ENCODE measurements at places on chromosomes 6 and 20. TPM values are rescaled to one million over a fixed set of nuclear protein-coding genes. Genes with fewer than 3 reads are reported as not detected.
A peak's percentile ranks its signal among the peaks of the same experiment; 100 is the strongest.

Gene VGLL2
- total RNA-seq: not detected

Gene BMP7
- total RNA-seq: not detected

Gene HDGFL1
- total RNA-seq: not detected

DNA sequence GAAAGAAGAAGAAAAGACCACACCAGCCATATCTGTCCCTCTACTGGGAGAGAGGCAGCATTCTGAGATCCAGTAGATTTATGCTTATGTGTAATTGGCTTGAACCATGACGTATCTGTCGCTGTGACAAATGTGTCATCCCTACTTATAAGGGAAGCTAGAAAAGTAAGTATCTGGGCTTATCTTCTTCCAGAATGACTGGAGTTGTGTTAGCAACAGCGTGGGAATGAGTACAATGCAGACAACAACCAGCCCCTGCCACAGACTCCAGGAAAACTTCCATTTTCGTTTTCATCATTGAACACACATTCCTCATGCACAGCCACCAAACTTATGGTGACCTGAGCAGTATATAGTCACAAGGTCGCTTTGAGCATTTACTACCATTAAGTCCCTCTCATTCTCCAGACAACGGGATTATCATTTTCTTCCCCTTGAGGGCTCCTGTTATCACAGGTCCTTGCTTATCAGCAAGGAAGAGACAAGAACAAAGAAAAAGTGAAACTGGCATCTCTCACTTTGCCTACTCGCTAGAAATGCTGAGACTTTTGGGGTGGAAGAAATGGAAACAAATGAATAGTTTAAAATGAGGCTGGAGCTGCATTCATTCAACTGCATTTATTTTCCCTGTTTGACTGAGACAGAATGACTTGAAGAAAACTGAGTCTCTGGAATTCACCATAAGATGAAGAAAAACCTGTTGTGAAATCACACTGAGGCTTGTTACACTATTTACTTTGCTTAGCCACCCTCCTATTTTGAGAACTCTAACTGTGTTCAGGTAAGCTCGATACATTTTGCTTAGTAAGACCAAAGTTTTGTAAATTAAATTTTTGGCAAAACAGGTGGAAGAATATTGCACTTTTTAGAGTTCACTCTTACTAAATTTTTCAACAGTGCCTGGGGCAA is 149.3 kb upstream of the FOXQ1 start:
- H3K36me3 ChIP-seq: no peaks in the 10 kb centered on the region
- H3K27ac ChIP-seq: no peak overlapping the region
- H3K4me3 ChIP-seq: no peak overlapping the region
- no peaks in the 10 kb centered on the region for H3K27me3 ChIP-seq
- DNase-seq: no peak

DNA sequence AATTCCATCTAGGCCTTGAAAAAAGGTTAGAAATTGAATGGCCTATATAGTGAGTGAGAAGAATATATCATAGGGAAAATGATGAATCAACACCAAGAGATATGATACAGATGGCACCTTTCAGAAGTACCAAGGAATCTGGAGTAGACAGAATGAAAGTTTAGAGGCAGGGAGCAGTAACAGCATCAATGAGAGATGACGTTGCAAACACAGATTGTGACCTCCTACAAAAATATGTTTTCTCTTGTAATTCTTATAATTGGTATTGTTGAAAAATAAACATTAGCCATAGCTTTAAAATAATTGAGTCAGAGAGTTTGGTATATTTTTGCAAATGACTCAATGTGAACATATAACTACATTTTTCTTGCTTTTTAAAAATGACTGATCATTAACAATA is 1223.1 kb upstream of the GJE1 start:
- no peak overlapping the region for H3K4me3 ChIP-seq
- no peak overlapping the region for H3K27ac ChIP-seq
- no peaks in the 10 kb centered on the region for H3K27me3 ChIP-seq

GRCh38 chr6:73969971-73970970 is 274.3 kb downstream of the CD109 start:
- no peak overlapping the region for H3K4me3 ChIP-seq
- H3K27ac ChIP-seq: peak overlapping the region; percentile 25
- no peaks in the 10 kb centered on the region for H3K36me3 ChIP-seq
- peaks cover 26% of the 10 kb centered on the region for H3K4me1 ChIP-seq
- DNase-seq: no peak

- H3K36me3 ChIP-seq: no peaks in the 10 kb centered on the region
- no peak overlapping the region for H3K4me3 ChIP-seq
- DNase-seq: no peak
- no peaks in the 10 kb centered on the region for H3K4me1 ChIP-seq
- peaks cover 54% of the 10 kb centered on the region for H3K27me3 ChIP-seq
Observed at GRCh38 chr20:48154040-48154765, 368.9 kb upstream of the SULF2 start.

DNA sequence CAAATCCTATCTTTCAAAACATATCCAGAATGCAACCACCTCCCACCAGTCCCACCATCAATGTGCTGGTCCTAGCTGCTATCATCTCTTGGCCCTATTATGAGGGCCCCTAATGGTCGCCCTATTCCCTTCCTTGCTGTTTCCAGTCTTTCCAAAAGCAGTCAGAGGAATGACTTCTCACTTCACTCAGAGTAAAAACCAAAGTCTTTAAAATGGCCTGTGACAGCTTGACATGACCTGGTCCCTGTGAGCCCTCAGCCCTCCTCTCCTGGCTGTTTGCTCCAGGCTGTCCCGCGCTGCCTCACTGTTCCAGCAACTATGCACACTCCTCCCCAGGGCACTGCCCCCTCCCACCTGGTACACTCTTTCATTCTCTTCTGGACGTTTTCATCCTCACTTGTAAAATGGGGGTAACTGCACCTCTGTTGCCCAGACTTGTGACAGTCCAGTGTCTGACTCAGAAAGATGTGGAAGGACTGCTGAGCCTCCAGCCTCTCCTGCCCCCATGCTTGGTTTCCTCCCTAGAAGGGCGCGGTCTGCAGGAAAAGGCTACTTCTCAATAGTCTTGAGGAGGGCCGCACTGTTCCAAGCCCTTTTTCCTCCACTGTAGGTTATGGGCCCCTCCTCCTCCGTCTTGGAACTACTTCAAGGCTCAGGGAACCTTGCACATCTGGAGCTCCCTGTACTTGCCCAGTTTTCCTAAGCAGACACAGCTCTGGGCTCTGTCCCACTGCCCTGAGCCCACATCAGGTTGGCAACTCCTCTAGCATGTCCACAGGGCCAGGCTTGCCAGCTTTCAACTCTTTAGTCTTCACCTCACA is 64.7 kb downstream of the MYH7B start:
- H3K27ac ChIP-seq: no peak overlapping the region
- peak; percentile 59 for DNase-seq
- peaks cover 33% of the 10 kb centered on the region for H3K36me3 ChIP-seq
- H3K4me3 ChIP-seq: no peak overlapping the region
- H3K27me3 ChIP-seq: no peaks in the 10 kb centered on the region
- peaks cover 3% of the 10 kb centered on the region for H3K4me1 ChIP-seq

- H3K4me1 ChIP-seq: no peaks in the 10 kb centered on the region
- no peaks in the 10 kb centered on the region for H3K36me3 ChIP-seq
- H3K27me3 ChIP-seq: peaks cover 27% of the 10 kb centered on the region
- DNase-seq: no peak
Observed at GRCh38 chr20:137668-138490, 4.5 kb upstream of the DEFB126 start.

DNA sequence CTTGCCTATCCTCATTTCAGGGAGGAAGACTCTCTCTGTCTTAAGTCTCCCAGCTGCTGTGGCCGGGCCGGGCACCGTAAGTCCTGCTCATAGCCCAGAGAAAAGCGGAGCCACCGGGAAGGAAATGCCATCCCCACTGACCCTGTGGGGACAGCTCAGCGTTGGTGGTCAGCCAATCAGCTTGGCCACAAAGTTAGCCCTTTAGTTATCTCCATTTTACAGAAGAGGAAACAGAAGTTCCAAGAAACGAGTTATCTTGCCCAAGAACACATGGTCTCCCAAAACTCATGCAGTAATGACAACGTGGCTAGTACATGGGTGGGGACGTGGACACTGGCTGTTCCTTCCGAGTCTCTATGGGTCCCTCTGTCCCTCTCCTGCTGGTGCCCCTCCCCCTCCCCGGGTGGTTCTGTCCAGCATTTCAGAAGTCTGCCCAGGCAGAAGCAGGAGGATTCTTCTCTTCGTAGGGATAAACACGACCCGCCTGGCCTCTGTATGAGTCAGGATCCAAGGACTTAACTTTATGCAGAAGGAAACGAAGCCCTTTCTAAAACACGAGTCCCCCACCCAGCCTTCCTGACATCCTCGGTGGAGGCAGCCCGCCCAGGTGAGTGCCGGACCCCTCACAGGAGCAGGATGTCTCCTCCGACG is 273.8 kb downstream of the CDH4 start:
- H3K4me1 ChIP-seq: peaks cover 5% of the 10 kb centered on the region
- no peak overlapping the region for H3K4me3 ChIP-seq
- no peaks in the 10 kb centered on the region for H3K36me3 ChIP-seq
- peaks cover 2% of the 10 kb centered on the region for H3K27me3 ChIP-seq
- no peak overlapping the region for H3K27ac ChIP-seq

DNA sequence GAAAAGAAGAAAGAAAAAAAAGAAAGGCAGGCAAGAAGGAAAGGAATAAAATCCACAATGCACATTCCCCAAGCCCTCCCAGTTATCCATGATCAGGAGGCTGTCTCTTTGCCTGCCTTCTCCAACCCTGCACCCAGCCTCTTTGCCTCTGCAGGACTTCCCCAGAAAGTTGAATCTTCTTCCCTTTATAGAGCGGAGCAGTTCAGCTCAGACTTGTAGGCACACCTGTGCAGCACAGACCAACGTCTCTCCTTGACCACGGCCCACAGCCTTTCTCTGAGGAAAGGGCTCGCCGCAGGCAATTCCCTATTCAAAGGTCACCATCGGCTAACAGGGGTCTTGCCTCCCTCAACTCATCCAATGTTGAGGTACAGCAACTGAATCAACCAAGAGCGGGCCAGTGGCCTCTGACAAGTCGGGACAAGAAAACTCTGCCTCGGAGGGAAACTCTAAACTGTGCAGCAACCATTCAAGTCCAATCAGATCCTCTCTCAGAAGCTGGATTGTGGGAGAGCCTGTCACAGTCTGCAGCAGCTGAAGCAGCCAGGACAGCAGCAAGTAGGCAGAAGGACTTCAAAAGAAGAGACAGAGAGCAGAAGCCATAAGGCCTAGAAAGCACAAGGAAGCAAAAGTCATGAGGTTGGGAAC is 529.2 kb upstream of the JARID2 start:
- peaks cover 46% of the 10 kb centered on the region for H3K4me1 ChIP-seq
- no peak overlapping the region for H3K4me3 ChIP-seq
- no peak for DNase-seq
- H3K27ac ChIP-seq: no peak overlapping the region

GRCh38 chr20:32454164-32455145 is 96.3 kb downstream of the ASXL1 start:
- DNase-seq: no peak
- H3K4me1 ChIP-seq: peaks cover 15% of the 10 kb centered on the region
- peaks cover 21% of the 10 kb centered on the region for H3K36me3 ChIP-seq
- H3K27me3 ChIP-seq: no peaks in the 10 kb centered on the region
- H3K27ac ChIP-seq: no peak overlapping the region

DNA sequence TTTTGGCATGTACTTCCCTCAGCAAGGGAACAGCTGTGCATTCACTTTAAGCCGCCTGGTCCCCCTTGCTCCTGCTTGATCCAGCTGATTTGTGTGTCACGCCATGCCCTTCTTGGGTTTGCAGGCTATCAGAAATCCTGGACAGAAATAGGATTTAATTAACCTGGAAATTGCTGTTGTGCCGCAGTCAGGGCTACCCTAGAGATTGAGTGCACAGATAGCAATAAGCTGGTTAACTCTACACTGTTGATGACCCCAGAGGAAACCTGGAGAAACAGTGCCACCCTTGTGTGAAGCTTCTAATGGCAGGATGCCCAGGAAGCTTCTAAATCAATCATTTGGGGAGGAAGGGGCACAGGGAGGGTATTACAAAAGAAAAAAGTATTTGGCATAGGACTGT is 199.0 kb downstream of the JARID2 start:
- no peak overlapping the region for H3K27ac ChIP-seq
- DNase-seq: no peak
- no peak overlapping the region for H3K4me3 ChIP-seq
- peaks cover 27% of the 10 kb centered on the region for H3K4me1 ChIP-seq
- no peaks in the 10 kb centered on the region for H3K36me3 ChIP-seq
- H3K27me3 ChIP-seq: no peaks in the 10 kb centered on the region

DNA sequence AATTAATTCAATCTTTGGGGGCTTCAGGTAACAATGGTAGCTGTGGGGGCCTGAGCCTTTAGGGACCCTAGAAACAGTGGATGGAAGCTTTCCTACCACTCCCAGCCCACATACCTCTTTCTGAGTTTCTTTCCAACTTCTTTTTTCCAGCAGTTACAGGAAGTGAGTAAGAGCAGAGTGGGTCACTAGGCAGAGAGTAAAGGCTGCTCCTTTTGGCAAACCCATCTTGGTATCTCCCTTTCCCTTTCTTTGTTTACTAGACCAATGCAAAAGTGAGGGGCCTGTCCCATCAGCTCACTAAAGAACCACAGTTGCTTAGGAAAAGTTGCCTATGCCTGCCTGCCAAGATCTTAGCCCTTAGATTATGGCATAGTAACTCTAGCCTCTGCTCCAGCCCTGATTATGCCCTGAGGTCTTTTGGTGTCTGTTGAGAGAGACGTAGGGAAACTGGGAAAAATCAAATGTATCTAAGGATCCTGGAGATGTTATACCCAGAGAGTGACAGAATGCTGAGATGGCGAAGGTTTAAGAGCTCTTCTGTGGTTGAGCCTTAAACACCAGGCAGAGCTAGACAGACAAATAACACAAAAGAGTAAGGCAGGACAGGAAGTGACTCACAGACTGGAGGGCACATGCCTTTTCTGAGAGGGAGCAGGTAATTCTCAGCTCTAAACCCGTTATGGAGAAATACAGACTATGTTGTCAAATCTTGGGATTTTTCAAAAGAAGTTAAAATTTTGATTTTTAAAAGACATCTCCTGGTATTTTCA is 31.3 kb downstream of the TRMT6 start:
- no peak for DNase-seq
- no peaks in the 10 kb centered on the region for H3K36me3 ChIP-seq
- H3K27me3 ChIP-seq: peaks cover 18% of the 10 kb centered on the region
- no peak overlapping the region for H3K4me3 ChIP-seq
- H3K27ac ChIP-seq: no peak overlapping the region

DNA sequence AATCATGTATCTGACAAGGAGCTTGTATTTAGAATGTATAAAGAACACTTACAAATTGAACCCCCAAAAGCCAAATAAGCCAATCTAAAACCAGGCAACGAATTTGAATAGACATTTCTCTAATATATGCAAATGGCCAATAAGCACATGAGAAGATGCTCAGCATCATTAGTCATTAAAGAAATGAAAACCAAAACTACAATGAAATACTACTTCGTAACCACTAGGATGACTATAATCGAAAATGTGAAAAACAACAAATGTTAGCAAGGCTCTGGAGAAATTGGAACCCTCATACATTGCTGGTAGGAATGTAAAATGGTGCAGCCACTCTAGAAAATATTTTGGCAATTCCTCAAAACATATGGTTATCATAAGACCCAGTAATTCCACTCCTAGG is 105.8 kb upstream of the TOP1 start:
- H3K27me3 ChIP-seq: peaks cover 31% of the 10 kb centered on the region
- no peak for DNase-seq

- no peaks in the 10 kb centered on the region for H3K36me3 ChIP-seq
- H3K4me3 ChIP-seq: no peak overlapping the region
- no peaks in the 10 kb centered on the region for H3K4me1 ChIP-seq
- DNase-seq: no peak
- peaks cover 62% of the 10 kb centered on the region for H3K27me3 ChIP-seq
Observed at GRCh38 chr6:46025573-46025972, 9.9 kb upstream of the CLIC5 start.
